ENCODE measurements at places on chromosomes 2 and 18. TPM values are rescaled to one million over a fixed set of nuclear protein-coding genes. Genes with fewer than 3 reads are reported as not detected.

GRCh38 chr18:1103537-1103936, 198.9 kb downstream of the ADCYAP1 start:
- DNase-seq = no peak

- DNase-seq = no peak
These were observed 24.5 kb downstream of the AQP4 start for GRCh38 chr18:26840965-26841364.

- DNase-seq = no peak
These were observed 12.1 kb downstream of the HK2 start for GRCh38 chr2:74845991-74846390.

DNA sequence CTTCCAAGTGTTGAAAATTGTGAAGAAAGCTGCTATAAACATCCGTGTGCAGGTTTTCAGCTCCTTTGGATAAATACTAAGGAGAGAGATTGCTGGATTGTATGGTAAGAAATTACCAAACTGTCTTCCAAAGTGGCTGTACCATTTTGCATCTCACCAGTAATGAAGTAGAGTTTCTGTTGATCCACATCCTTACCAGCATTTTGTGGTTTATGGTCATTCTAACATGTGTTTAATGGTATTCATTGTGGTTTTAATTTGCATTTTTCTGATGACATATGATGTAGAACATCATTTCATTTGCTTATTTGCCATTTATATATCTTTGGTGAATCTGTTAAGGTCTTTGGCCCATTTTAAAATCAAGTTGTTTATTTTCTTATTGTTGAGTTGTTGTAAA, 260.7 kb downstream of the SPAG16 start:
- no peak for DNase-seq

Gene SAP130
- 13.2 TPM for polyA plus RNA-seq

Gene KCNJ3
- polyA plus RNA-seq = not detected

- no peak for DNase-seq
These were observed 871.8 kb downstream of the SLC4A3 start for GRCh38 chr2:220499225-220499624.

GRCh38 chr2:154912215-154912614, 213.7 kb downstream of the KCNJ3 start:
- DNase-seq = no peak

GRCh38 chr2:65076345-65076710, 20.1 kb downstream of the CEP68 start:
- no peak for DNase-seq

- DNase-seq = no peak
These were observed 58.6 kb downstream of the KCNG2 start for GRCh38 chr18:79856119-79857007.

Measured in keratinocyte (primary cell).